ENCODE measurements at places on chromosomes 11 and 22. TPM values are rescaled to one million over a fixed set of nuclear protein-coding genes. Genes with fewer than 3 reads are reported as not detected.

The MMP27 gene
- polyA plus RNA-seq: not detected

The CENPM gene
- polyA plus RNA-seq: 1.3 TPM

The MS4A1 gene
- polyA plus RNA-seq: 0.82 TPM

The MUC6 gene
- polyA plus RNA-seq: not detected

The SYCE3 gene
- 0.17 TPM for polyA plus RNA-seq

The MS4A4A gene
- not detected for polyA plus RNA-seq

The SYT7 gene
- 4.4 TPM for polyA plus RNA-seq

The PACSIN3 gene
- 28.1 TPM for polyA plus RNA-seq

The PNPLA5 gene
- not detected for polyA plus RNA-seq

The CASP5 gene
- not detected for polyA plus RNA-seq

The P2RX6 gene
- 0.65 TPM for polyA plus RNA-seq

The PLAAT4 gene
- polyA plus RNA-seq: 1.3 TPM

The KRTAP5-9 gene
- polyA plus RNA-seq: 0.05 TPM

Data from keratinocyte (primary cell).